ENCODE measurements at places on chromosomes 4 and X. TPM values are rescaled to one million over a fixed set of nuclear protein-coding genes. Genes with fewer than 3 reads are reported as not detected.

The GLRB gene
- not detected for total RNA-seq

The RNF128 gene
- total RNA-seq: not detected

The FAM114A1 gene
- not detected for total RNA-seq

The XAGE3 gene
- total RNA-seq: not detected

The STARD8 gene
- 0.57 TPM for total RNA-seq

The LRAT gene
- not detected for total RNA-seq

The RBM3 gene
- 309 TPM for total RNA-seq

GRCh38 chr4:172547724-172548123, 620.9 kb upstream of the GALNT7 start:
- DNase-seq: no peak

GRCh38 chr4:145716200-145716599, 36.3 kb downstream of the C4orf51 start:
- no peak for DNase-seq

DNA sequence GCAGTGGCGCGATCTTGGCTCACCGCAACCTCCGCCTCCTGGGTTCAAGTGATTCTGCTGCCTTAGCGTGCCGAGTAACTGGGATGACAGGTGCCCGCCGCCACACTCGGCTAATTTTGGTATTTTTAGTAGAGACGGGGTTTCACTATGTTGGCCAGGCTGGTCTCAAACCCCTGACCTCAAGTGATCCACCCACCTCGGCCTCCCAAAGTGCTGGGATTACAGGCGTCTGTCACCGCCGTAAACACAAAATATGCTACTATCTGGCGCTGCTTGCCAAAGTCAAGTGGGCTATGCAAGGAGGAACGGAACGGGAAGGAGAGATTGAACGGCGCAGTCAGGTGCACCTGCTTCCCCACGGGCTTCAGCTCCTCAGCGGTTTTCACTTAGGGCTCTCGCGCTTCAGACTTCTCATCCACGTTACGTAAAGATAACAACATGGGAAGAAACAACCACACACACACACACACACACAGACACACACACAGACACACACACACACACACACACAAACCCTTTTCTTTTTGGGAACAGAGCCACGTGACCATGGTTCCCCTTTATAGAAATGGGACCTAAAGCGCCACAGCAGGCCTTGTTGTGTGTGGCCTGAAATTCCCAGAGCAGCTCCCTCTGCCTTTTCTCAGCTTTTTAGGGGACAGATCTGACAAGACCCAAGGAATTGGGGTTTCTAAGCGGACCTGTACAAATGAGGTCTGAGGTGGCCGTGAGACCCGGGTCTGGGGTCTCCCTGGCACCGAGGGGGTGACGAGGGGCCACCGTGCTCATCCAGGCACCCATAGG, 1.5 kb downstream of the P2RY8 start:
- no peak for DNase-seq

DNA sequence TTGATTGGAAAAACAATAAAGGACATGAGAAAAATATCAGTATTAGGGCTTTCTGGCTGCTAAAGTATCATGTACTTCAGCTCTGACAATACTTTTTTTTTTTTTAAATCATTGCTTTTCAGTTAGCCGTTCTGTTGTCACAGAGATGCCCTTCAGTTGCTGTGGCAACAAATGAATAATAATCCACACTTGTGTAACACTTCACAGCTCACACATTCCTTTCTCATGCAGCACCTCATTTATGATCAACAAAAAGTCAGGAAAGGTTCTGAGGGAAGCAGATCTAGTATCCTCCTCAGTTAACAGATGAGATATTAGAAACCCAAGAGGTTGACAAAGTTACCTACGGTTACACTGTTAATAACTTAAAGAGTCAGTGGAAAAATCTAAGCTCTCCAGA, 444.2 kb upstream of the SLIT2 start:
- DNase-seq: no peak

DNA sequence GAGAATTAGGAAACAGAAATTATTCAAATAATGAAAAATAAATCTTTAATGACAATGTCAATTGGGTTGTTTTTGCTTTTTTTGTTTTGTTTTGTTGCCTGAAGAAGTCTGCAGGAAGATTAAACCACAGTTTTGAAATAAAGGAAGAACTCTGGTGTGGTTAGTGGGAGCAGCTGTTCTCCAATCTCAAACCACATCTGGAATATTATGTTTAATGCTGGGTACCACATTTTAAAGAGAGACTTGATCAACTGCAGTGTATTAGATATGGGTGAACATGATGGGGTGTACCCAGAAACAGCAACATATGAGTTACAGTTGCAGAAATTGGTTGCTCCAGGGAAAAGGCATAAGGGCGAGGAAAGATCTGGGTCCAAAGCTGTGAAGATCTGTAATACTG, 171.2 kb upstream of the RPL34 start:
- DNase-seq: no peak

DNA sequence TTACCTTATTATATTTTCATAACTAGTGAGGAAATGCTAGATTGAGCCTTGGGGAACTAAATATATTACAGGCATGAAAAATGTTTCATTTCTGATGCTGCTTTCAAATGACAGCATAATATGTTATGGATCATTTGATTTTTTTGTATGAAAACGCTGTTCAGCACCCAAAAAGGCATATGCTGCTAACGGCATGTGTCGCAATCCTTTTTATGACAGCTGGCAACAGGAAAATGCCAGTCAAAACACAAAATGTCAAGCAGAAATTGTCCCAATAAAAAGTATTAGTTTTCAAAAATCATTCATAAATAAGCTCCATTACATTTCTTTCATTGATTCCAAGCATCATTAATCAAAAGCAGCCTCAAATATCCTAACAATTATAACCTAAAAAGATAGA, 1244.5 kb downstream of the PCDH7 start:
- no peak for DNase-seq

DNA sequence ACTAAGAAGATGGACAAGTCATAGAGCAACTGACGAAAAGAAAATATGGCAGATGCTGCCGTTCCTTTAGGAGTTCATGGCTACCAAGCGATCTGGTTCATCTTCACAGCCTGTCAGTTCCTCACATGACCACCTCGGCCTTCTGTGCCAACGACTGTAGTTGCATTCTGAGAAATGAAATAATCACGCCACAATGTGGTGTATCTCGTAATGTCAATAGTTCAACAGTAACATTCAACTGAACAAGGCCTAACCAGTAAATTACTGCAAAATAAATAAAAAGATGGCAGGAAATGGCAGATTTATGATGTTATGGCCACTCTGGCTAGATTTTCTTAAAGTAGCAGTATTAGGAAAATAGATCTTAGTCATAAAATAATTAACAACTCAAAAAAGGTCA, 4.4 kb downstream of the GPRIN3 start:
- peak; percentile 92 for DNase-seq

DNA sequence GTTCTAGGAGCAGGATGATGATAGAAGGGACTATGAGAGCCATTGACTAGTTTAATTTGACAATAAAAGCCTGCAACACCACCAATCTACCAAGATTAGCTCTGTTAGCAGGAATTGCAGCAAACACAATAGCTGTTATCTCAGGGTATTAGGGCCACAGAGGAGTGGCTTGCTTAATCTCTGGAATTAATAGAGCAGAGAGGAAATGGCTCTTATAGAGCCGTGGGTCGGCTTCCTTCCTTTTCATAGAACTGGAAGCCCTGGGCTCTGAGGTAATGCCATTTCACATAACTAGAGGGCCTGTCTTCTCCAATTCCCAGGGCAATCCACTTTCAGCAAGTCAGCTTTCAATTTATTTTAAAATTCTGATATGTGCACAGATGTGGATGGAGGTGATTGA, 83.0 kb downstream of the MAMLD1 start:
- DNase-seq: no peak

GRCh38 chr4:129264008-129264657, 168.2 kb downstream of the C4orf33 start:
- no peak for DNase-seq

GRCh38 chrX:153865321-153865580, 20.7 kb downstream of the L1CAM start:
- DNase-seq: no peak

DNA sequence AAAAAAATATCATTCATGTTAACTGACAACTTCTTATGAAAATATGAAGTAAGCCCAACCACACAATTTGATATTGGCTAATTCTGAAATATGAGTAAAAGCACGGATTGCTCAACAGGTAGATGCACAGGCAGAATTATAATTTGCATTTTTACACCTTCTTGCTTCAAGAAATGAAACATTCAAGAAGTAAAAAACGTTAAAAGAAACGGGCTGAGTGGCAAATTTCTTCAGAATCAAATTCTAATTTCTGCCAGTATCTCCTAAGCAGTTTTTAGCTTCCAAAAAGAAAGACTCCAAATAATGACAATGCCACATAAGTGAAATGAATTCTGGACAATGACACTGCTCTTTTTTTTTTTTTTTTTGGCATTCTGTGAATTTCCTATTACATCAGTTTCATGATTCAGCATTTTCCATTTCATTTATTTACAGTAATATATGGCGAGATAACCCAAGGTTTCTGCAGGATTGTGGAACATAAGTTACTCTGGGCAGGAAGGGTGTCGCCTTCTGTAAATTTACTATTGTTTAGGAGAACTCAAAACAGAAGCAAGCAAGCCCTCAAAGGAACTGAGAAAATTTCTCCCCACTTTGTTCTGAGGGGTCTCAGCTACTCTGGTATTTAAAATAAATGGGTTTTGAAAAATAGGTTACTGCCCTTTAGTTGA, 1.4 kb downstream of the SEL1L3 start:
- peak; percentile 18 for DNase-seq

DNA sequence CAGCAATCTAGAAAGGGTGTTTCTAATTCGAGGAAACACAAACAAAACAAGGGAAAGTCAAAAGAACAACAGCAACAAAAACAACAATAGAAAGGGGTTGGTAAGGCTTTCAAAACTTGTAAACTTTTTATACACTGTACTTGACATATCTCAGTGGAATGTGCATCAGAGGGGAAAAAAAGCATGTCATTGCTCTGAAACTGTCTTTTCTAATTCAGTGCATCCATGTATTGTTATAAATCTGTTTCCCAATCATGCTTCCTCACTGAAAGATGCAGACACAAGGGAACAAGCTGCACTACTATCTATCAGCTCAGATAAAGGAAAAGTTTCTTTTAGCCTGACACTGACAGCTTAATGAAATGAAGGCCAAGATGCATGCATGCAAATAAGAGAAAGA, 44.2 kb upstream of the PCDH18 start:
- no peak for DNase-seq

GRCh38 chr4:165379678-165380064, 863 bp downstream of the CPE start:
- DNase-seq: no peak
